Muscle of back (tissue), 13 donors: ENCODE measurements at places on chromosomes 5 and 9.

- peak; percentile 67 for DNase-seq
Observed at GRCh38 chr9:34430843-34431437, 27.4 kb downstream of the FAM219A start.

DNA sequence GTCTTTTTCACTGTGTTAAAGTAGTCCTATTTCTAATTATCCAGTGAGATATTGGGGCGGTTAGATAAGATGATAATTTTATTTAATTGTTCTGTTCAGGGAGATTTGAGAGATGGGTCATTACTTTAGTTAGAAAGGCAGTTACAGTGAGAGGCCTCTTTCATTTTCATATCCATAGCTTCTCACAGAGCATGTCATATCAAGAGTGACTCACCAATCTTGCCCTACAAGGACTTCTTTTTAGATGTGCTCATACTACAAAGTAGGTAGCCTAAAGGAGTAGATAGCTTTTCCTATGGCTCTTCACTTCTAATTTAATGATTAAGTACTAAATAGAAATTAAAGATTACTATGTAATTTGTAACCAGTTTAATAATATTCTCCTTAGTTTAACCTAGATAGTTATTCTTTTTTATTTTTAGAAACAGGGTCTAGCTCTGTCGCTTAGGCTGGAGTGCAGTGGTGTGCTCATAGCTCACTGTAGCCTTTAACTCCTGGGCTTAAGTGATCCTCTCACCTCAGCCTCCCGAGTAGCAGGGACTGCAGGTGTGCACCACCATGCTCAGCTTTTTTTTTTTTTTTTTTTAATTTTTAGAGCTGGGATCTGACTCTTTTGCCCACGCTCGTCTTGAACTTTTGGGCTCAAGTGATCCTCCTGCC, 71.0 kb downstream of the FER start:
- DNase-seq, result no peak

DNA sequence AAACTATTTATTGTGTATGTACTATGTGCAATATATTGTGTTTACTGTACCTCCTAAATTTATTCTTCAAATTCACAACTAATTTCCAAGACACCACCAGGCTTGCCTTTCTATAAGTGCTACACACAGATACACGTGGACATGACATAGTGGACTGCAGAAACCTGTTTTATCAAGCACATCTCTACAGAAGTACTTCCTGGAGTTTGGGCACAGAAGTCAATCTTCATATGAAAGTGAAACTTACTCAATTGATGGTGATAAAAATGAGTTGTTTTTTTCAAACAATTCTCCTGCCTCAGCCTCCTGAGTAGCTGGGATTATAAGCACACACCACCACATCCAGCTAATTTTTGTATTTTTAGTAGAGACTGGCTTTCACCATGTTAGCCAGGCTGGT, 57.6 kb downstream of the NLN start:
- no peak for DNase-seq

DNA sequence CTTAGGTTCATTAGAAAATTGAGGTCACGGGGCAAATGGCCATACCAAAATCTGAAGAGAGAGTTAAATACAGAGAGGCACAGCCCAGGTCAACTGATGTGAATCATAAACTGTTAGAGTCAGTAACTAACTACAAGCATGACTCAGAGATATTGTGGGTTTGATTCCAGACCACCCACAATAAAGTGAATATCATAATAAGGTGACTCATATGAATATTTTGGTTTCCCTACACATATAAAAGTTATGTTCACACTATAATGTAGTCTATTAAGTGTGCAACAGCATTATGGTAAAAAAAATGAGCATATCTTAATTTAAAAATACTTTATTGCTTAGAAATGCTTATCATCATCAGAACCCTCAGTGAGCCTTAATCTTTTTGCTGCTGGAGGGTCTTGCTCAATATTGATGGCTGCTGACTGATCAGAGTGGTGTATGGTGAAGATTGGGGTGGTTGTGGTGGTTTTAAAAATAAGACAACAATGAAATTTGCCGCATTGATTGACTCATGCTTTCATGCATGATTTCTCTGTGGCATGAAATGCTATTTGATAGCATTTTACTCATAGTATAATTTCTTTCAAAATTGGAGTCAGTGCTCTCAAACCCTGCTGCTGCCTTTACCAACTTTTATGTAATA, 53.1 kb upstream of the EDIL3 start:
- peak; percentile 83 for DNase-seq

DNA sequence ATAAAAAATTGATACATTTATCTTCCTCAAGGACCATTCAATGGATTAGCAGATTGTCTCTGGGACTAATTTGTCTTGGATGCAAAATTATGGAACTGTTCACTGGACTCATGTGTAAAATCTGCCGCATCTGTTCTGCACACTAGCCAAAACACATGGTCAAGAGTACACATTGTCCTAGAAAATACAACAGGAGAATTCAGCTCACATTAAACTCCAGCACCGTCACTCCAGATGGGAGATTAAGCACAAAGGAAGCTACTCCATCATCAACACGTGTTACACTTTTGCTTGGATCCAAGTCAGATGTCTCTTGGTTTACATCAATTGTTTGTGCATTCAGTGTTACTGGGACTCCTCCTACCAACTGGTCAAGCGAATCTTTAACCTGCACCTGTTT, 28.8 kb downstream of the C5 start:
- DNase-seq, result peak; percentile 89

DNA sequence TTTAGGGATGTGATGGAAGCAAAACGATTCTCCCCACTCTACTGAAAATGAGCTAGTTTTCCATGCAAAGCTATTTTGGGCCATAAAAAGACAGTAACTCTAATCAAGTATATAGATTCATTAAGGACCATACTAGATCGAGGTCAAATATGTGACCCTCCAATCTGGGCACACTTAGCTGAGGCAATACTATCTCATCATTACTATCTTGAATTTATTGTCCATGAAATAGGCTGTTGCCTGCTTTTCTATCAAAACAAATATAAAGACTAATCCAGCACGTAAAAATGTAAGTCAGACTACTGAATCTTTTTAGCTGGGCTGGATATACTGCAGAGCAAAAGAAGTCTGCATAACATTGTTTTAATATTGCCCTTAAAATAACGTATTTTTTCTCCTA, 943.1 kb downstream of the NR2F1-AS1 start:
- no peak for DNase-seq

- no peak for DNase-seq
Observed at GRCh38 chr9:130896233-130897014, at the start of gene QRFP. TSS of gene QRFP (minus strand) at chr9:130896812. CDS start at chr9:130893838, 2,974 bp downstream.

DNA sequence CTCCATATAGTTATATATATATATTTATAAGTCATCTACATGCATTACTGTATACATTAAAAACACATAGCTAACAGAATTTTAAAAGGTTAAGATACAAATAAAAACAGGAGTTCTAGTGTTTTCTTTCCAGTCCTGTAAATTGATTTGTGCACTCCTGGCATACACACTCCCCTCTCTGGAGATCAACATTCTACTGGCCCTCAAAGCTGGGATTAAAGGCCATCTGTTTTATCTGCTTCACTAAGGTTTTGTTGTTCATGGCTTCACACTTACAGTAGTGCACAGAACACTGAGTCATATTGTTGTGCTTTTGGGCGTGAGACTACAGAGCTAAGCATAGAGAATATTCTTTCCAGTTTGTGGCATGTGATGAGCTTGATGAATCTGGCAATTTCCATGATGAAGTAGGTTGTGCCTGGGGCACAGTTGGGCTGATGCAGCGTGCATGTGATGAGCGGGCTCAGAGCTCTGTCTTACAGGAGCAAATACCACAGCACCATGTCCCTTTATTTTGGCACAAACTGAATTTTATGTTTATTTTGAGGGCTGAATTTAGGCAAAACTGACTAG, 98.2 kb downstream of the TAF11L14 start:
- DNase-seq, result no peak

GRCh38 chr5:81235287-81236072, 2.4 kb downstream of the CKMT2 start:
- no peak for DNase-seq

DNA sequence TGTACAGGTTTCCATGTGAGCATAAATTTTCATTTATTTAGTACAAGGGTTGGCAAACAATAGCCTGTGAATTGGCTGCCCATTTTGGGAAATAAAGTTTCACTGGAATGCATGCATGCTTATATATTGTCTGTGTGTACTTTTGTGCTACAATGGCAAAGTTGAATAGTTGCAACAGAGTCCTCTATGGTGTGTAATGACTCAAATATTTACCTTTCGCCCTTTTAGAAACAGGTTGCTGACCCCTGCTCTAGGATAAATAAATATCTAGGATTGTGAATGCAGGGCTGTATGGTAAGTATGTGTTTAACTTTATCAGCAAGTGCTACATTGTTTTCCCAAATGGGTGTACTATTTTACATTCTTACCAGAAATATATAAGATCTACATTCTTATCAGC, 47.2 kb downstream of the XRCC4 start:
- no peak for DNase-seq

GRCh38 chr9:33329117-33329563, 38.8 kb downstream of the NFX1 start:
- DNase-seq, result no peak

DNA sequence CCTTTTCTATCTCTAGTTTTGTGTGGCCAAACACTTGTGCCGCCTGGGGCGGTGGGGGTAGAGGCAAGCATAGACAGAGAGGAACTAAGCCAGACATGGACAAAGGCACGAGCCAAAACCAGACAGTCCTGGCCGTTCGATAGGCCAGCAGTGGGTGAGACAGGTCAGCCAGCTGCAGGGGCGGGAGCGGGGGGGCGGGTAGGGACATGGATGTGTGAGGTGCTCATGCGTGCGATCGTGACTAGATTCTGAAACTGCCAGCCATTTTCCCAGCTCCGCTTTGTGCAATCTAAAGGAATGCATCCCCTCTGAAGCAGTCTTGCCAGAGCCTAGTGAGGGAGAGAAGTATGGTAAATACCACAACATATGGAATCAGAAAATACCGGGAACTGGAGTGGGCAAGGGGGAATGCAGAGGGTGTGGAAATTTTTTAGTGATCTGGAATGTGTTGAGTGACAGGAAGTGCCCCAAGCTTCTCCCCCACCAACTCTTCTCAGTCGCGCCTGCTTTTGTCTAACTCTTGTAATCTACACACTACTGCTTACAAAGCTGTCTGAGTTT, 111.9 kb downstream of the NR6A1 start:
- DNase-seq, result peak; percentile 96

DNA sequence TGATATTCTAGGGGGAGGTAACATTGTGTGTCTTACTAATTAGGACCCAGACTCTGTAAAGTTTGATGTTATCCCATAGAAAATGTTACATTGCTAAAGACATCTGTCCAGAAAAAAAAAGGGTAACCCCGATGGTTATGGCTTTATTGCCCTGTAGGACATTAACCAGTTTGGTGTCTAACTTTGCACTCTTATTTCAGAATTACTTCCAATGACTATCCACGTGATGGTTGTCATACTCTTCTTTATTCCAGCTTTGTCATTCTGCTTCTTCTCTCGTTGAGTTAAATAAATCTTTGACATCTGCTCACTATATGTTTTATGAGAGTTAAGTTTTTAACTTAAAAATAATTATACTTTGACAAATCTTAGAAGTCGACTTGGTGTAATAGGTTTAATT, 180.4 kb upstream of the ANKRD55 start:
- DNase-seq, result no peak

DNA sequence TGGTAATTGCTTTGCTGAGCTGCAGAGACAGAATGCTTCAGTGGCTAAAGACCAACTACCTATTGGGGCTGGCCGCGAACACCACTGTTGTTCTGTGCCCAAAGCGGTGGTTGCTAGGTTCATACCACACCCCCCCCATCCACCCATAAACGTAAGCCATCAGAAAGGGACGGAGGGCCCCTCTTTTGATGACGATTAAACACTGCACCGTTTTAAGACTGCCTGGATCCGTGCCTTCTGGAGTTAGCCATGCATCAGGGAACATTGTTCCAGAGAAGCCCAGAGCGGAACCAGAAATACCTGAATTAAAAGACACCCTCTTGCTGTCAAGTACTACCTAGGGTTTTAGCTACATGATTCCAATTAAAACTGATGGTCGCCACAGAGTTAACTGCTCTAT, 369.1 kb upstream of the DAP start:
- DNase-seq, result no peak

DNA sequence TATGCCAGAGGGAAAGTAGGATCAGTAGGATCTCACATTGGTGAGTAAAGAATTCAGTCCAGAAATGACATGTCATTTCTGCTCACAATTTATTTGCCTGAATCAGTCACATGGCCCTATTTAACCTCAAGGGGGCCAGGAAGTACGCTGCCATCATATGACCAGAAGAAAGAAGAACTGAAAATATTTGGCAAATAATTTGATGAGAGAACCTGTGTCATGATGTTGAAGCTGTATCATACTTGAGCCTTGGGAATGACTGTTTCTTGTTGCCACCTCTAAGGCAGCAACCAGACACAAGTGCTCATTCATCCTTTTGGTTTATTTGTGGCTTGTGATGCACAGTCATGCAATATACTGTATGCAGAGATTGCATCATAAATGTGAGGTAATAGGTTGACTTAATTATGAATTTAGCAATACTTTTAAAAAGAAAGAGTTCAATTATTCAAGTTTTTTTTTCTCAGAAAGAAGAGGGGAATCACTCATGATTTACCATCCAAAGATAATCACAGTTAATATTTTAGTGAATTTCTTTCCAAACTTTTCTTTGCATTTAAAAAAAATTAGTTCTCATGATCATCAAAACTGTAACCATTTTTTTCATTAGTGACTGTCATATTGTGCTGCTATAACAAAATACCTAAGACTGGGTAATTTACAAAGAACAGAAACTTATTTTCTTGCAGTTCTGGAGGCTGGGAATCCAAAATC, 8.2 kb upstream of the ZFYVE16 start:
- peak; percentile 9 for DNase-seq

GRCh38 chr5:53386341-53386740, 94.1 kb upstream of the FST start:
- no peak for DNase-seq

GRCh38 chr5:160363660-160364395, 6.6 kb downstream of the C1QTNF2 start:
- peak; percentile 54 for DNase-seq

- DNase-seq, result no peak
Observed at GRCh38 chr9:4812858-4813257, 20.1 kb downstream of the RCL1 start.
